ENCODE measurements at places on chromosomes 13 and 19.

- no peak for DNase-seq
Observed at GRCh38 chr13:67229481-67230403, at the start of gene PCDH9. Gene PCDH9, minus strand, starts transcription at chr13:67230336. Its CDS starts 1,896 bp downstream, at chr13:67228440.

GRCh38 chr13:48431431-48431830 lies 18.5 kb upstream of the LPAR6 start:
- no peak for DNase-seq

DNA sequence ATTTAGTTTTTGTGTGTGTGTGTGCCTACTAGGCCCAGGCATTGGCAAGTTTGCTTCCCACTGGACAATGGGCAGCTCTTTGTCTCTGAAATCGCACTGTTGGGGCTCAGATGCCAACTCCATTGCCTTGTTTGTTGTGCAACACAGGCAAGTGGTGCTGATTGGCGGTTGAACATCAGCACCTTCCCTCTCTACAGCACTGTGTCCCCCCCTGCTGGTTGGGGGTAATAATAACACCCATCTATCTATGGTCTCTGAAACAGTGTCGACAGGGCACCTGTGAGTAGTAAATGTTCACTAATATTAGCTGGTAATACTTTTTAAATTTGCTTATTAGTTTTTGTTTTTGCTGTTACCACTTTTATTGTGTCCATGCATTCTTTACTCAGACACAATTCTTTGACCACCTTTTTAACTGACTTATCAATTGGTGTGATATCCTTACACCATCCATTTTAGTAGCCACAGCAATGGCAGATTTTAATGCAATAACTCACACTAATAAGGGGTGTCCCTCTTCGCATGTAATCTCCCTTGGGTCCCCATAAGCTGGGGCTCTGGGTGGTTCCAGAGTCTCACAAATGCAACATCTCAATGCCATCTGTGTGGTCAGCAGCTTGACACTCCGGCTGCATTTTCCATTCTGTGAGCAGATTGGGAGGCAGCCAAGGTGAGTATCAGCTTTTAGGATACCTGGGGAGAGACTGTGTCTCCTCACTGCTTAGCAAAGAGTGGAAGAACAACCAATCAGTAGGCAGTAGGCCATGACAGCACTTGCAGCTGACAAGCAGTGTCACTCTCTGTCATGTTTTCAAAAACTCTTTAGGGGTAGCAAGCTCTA lies 47.7 kb upstream of the UQCRFS1 start:
- no peak for DNase-seq

- no peak for DNase-seq
Observed at GRCh38 chr19:43799502-43800142, 2.6 kb downstream of the LYPD5 start.

DNA sequence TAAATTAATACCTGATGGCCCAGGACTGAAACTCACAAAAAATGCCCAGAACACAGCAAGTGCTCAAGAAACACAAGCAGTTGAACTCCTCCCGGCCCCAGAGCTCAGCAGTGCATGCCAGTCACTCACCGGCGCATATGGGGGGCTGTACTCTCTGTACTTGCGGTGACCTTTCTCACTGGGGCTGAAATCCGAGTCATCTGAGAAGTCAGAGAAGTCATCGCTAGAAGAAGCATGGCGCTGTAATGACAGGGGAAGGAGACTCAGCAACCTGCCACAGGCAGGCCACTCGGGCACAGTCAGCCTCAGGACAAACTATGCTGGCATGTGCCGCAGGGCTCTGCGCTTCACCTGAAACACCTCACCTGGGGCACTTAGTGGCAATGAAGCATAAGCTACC lies 19.7 kb downstream of the ZC3H4 start:
- DNase-seq: no peak

DNA sequence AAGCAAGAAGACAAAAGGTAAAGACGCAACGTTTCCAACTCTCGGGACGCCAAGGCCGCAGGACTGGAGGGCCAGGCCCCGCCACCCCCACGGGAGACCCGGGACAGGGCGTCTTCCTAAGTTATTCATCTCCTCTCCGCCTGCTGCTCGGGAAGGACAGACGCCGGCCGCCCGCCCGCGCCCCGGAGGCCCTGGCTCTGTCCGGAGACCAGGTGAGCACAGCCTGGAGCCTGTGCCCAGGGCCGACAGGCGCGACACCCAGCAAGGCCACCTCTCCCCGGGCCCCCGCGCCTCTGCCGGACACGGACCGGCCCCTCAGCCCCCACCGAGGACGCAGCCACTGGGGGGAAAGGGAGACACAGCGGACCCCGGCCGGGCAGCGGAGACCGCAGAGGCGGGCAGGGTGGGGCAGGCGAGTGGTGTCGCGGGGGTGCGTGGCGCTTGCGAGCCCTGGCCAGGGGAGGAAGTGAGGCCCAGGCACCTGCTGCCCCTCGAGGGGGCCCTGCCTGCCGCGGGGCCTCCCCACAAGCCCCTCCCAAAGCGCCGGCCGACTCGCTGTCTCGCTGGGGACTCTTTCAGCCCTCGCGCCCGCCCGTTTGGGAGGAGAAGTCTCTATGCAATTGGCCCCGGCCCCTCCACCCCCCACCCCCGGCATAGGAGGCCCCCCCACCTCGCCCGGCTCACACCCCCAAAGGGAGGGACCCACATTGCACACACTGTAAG lies 17.2 kb downstream of the SMIM24 start:
- no peak for DNase-seq

DNA sequence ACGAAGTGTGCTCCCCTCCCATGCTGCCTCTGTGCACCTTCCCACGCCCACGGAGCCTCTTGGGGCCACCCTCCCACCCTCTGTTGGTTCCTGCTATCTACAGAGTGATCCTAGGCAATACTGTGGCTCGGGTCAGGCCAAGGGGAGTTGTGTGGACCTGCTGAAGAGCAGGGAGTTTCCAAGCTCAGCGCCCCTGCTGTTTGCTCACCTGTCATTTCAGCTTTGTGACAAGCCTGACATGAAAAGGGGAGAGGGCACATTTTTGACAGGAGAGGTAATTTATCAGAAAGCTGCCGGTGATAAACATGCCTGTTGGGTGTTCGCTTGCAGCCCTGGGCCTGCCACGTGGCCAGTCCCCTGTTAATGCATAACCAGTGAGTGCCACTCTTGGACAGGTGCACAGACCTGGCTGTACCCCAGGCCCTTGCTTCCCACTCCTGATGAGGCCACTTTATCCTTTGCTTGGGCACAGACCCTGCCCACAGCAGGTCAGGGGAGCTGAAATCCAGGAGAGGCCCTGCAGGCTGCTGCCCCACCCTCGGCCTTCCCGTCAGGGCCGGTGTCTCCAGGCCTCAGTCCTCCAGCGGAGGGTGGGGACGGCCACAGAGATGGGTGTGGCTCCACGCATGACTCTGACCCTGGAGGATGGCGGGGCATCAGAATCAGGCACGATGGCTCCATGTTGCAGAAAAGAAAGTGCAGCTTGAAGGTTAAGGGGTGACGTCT lies 201.5 kb upstream of the GPR12 start:
- DNase-seq: no peak

GRCh38 chr13:110220471-110220870 lies 86.5 kb downstream of the COL4A1 start:
- no peak for DNase-seq

DNA sequence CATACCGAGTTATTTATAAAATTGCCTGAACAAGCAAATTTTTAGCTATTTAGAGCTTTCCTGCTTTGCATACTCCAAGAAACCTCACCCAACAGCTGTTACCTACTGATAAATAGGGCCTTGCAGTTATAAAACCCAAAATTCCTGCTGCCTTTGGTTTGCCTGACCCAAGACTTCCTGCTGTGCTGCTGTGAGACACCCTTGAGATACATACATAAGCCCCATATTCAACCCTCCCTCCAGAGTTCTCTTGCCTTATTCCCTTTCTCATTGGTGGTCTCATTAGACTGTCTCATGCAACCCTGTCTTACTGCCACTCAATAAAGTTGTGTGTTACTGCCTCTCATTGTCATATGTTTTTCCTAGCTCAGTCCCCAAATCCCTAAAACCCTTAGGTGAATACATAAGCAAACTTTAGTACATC lies 677.6 kb downstream of the UQCRFS1 start:
- DNase-seq: no peak

GRCh38 chr19:8148410-8149260 lies 757 bp downstream of the FBN3 start:
- DNase-seq: no peak

DNA sequence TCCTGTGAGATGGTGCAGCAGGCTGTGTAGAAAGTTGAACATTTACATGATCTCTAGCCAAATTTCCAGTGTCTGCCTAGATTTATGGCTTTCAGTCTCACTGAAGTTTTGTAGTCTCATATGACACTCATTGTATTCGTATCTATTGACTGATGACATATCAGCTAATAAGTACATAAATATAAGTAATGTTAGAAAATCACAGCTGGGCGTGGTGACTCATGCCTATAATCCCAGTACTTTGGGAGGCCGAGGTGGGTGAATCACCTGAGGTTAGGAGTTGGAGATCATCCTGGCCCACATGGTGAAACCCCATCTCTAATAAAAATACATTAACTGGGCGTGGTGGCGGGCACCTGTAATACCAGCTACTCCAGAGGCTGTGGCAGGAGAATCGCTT lies 54.7 kb upstream of the HTR2A start:
- DNase-seq: no peak

DNA sequence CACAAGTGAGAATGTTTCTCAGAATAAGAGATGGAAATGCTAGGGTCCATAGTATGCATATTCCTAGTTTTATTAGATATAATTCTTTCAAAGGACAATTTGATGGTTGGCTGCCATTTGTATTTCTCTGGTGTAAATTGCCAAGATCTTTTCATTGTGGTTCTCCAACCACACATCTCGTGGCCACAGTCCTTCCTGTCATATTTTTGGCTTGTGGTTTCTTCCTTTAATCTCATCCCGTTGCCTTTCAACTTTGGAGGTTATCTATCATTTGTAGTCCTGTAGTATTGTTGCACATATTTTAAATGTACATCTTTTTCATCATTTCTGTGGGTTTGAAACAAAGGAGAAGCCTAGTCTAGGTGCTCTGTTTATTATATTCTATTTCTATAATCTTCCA lies 61.2 kb downstream of the WASF3 start:
- DNase-seq: no peak

- no peak for DNase-seq
Observed at GRCh38 chr13:86174622-86175021, 375.4 kb upstream of the SLITRK6 start.

- no peak for DNase-seq
Observed at GRCh38 chr19:54114340-54115108, 933 bp downstream of the TFPT start.

- no peak for DNase-seq
Observed at GRCh38 chr19:55442372-55442961, 633 bp downstream of the SHISA7 start.

- DNase-seq: no peak
Observed at GRCh38 chr19:43380008-43380407, 26.5 kb downstream of the CD177 start.

DNA sequence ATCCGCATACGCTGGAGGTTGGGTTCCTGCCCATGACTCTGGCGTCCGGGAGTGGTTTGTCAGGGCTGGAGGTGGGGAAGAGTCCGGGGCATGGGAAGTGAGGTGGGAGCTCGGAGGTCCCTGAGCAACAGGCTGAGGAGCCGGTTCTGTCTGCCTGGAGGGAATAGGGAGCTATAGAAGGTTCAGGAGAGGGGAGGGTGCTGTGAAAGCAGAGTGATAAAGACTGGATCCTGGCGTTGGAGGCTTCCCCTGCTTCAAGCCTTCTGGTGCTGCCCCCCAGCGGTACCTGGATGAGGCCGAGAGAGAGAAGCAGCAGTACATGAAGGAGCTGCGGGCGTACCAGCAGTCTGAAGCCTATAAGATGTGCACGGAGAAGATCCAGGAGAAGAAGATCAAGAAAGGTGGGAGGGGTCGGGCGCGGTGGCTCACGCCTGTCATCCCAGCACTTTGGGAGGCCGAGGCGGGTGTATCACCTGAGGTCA lies 2.6 kb downstream of the HMG20B start:
- no peak for DNase-seq

DNA sequence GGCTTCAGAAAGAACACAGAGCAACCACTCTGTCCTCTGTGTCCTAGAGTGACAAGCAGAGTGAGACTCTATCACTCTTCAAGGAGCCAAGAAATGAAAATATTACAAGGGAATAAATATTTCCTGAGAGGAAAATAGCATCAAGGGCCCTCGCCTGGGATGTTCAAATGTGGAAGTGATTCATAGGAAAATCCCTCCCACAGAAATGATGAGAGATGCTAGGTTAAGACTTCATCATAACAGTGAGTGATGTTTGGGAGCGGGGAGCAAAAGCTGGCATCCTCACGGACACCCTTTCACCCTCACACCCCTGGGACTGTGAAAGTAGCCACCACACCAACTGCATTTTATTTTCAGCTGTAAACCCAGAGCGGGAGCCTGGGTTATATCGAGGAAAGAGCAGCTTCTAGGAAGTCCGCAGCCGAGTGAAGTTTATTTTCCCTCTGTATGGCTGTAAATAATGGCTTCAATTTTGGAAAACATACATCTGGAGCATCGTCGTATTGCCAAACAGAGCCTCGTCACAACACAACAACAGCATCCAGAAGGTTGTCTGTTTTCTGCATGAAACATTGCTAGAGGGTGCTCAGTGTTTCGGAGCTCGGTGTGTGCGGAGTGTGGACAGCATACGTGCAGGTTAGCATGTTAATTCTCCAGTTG lies 54.8 kb downstream of the DLEU7 start:
- no peak for DNase-seq

- DNase-seq: no peak
Observed at GRCh38 chr19:21571316-21571715, 65.9 kb downstream of the ZNF429 start.

DNA sequence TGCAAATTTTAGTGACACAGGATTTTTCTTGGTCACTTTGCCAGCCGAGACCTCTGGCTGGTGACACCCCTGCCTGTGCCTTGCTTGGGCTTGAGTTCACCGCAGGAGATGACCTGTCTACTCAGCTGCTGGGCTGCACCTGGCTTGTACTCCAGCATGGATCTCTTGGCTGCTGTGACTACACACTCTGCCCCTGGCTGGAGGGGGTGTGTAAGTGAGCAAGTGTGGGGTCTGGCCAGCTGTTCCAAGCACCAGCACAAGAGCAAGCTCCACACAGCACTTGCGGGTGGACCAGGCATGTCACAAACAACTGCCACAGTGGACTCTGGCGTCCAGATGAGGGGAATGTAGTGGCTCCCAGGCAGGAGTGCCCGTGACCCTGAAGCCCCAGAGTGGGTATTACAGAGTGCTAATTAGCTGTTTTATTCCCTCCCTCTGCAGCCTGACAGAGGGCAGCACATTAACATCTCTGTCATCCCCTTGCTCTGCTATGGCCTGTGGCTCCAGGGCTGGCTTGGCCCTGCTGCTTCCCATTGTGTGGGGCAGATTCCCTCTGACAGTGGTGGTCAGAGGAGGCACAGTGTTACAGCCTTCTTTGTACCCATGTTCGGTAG lies 1387.2 kb downstream of the OLFM4 start:
- no peak for DNase-seq

DNA sequence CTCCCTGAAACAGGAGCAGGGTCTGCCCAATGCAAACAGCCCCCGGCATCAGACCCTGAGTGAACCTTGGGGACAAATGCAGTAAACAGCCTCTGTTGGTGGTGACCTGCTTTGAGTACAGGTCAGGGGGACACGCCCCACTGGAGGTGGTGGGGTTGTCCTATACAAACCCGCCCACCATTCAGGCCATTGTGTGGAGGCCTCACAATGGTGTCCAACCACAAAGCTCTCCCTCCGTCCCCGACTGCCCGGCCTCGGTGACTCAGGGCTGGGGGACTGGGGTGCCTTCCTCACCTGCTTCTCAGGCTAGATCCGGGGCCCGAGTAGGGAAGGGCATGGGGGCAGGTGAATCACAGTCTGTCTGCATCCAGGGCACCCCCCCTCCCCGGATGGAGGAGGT lies 1.5 kb downstream of the MUC16 start:
- DNase-seq: no peak

GRCh38 chr13:20461860-20462532 lies 63.7 kb downstream of the CRYL1 start:
- DNase-seq: no peak

All from stimulated activated CD8-positive, alpha-beta memory T cell treated with anti-CD3 and anti-CD28 coated beads, Interleukin-2, amount 100 ng/mL, for 1 hour (primary cell).